OCI-LY7 (cell line): ENCODE measurements at places on chromosomes 13 and 19. TPM values are rescaled to one million over a fixed set of nuclear protein-coding genes. Genes with fewer than 3 reads are reported as not detected.

Gene CEACAM16
- total RNA-seq = not detected in 2 replicates

Gene ZNF534
- total RNA-seq = not detected in 2 replicates

Gene WTIP
- 1.5 TPM in 2 replicates for total RNA-seq

Gene GFY
- not detected in 2 replicates for total RNA-seq

Gene LINGO3
- 0.13 and 0.17 TPM in 2 replicates for total RNA-seq

Gene HPN
- 0.17 TPM in 1 of 2 replicates, not detected in the other for total RNA-seq

Gene ADGRL1
- 8.1 and 8.2 TPM in 2 replicates for total RNA-seq

Gene DAND5
- total RNA-seq = 0.77 and 0.84 TPM in 2 replicates

Gene LIN7B
- total RNA-seq = 3.6 and 4.8 TPM in 2 replicates

Gene CEACAM7
- total RNA-seq = not detected in 2 replicates

Gene HNRNPUL1
- total RNA-seq = 360 and 377 TPM in 2 replicates

Gene ERICH4
- not detected in 2 replicates for total RNA-seq

Gene MAST1
- total RNA-seq = 21.1 and 23.4 TPM in 2 replicates

Gene CFAP97D2
- not detected in 2 replicates for total RNA-seq

Gene SULT2B1
- not detected in 2 replicates for total RNA-seq
